ENCODE measurements at places on chromosomes 5 and 9.

- no peak for DNase-seq
Observed at GRCh38 chr5:14399054-14399692, 182.4 kb upstream of the OTULINL start.

- DNase-seq, result no peak
Observed at GRCh38 chr5:7926720-7927119, 57.8 kb downstream of the MTRR start.

DNA sequence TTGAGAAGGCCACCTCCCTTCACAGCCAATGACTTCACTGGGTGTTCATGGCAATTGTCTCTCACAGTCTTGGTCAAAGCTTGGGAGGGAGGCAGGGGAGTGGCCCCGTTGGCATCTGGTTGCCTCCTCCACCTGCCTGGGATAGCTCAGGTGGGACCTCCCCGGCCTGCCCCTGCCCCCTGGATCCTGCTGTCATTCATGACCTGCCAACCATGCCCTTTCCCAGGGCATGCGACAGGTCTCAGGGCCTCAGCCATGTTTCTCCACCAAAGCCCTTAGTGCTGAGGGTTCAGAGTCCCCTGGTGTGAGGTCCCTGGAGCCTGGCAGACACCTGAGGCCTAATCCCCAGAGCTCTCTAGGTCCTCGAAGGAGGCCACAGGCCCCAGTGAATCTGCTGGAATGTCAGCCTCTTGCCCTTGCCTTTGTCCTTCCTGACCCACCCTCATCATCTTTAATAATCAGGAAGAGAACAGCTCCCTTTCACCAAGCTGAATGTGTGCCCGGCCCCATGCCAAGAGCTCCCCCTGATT lies 5.6 kb downstream of the DAB2IP start:
- no peak for DNase-seq

DNA sequence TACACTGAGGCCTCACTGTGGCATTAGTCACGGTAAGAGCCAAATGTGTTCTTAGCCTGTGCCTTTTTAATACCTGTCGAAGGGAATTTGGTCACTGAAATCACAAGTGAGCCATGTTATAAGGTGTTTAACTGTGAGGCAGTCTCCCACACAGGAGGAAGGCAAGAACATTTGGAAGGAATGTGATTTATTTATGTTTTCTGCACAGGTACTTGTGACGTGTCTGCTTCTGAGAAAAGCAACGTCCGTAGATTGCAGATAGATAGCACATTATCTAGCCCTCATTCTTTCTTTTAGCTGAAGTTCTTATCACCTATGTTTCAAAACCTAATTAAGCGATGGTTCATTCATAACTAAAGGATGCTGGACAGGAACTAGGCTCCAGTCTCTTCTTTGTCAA lies 19.0 kb upstream of the SMARCA2 start:
- DNase-seq, result no peak

- DNase-seq, result no peak
Observed at GRCh38 chr9:96883922-96884321, 29.6 kb upstream of the ZNF782 start.

DNA sequence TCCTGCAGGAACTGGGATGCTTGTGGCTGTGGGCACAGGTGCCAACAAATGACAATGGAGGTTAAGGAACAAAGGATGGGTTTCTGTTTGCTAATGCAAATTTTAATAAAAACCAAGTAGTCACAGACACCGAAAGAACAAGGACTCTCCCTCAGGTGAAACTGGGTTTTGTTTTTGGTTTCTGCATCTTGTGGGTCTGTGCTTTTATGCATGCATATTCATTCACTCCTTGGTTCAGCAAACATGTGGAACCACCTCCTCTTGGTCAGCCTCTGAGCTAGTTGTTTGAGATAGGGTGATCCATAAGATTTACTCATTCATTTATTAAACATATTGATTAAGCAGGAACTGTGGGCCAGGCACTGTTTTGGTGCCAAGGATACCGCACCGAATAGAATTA lies 381.9 kb downstream of the CDK5RAP2 start:
- DNase-seq, result no peak

DNA sequence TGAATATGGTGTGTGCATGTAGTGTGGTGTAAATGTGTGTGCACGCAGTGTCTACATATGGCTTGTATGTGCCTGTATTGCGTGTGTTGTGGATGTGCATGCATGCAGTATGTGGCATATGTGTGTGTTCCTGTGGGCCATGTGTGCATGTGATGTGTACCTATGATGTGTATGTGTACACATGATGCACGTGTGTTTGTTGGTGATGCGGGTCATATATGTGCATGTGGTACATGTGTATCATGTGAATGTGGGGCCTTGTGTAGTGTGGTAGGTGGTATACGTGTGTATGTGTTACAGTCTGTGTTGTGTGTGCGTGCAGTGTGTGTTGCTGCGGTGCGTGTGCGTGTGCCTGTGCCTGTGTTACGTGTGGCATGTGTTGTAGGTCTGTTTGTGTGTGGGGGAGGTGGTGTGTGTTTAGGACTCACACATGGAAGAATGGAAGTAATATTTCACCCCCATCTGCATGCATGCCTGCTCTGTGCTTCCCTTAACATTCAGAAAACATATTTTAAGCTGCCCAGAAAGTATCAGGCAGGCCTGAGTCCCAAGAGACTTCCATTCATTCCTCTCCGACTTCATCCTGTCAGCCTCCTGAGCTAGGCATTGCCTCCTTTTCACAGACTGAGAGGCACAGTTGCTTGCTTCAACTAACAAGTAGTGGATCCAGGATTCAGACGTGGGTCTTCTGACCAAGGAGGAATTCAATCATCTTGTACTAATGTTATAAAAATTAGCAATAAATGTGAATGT lies 55.4 kb upstream of the RUFY1 start:
- DNase-seq, result no peak

DNA sequence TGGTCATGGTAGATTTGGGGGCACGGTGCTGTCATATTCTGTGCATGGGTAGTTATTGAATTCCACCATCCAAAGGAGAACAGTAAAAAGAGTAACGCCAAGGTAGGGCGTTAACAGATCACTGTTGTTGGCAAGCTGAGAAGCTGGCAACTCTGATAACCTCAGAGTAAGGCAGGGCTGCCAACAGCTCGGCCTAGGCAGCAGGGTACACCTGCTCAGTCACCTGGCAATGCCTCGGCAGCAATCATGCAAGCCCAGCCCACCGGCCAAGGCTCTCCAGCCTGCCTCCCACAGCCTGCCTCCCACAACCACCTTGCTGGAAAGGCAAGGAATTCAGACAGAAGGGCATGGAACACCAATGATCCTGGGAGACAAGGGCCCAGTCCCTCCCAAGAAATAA lies 63.9 kb downstream of the KLHL3 start:
- DNase-seq, result no peak

DNA sequence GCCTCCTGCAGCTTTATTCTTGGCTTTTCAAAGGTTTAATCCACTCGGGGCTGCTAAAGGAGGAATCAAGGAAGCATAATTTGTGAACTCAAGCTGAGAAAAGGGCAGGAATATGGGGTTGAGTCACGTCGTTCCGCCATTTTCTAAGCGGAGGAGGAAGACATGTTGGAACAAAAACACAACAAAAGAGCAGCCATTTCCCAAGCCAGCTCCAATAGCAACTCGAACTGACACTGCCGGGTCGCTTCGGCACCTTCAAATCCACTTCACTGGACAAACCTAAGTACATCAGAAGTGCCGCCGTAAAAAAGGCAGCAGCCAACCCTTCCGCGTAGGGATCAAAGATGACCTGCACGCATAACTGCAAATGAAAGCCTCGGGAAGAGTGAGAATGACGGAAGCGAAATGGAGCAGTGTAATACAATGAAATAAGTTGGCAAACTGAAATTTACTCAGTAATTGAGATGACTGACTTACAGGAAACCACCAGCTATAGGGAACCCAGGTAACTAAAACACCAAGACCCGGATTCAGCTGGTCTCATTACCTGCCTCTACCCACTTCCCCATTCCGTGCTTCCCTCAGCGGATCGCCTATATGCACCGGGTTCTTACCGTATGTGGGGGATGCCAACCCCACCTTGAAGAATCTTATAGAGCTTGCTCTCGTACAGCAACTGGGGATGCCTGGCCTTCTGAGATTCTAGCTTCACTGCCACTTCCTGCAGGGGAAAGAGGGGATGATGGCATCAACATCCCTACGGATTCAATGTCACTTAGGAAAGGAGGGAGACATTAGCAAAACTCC lies 1.6 kb downstream of the CSNK1A1 start:
- peak; percentile 15 for DNase-seq

- no peak for DNase-seq
Observed at GRCh38 chr5:158287643-158288271, 428.8 kb upstream of the CLINT1 start.

- DNase-seq, result no peak
Observed at GRCh38 chr5:73118391-73118973, 1.9 kb upstream of the TMEM171 start.

DNA sequence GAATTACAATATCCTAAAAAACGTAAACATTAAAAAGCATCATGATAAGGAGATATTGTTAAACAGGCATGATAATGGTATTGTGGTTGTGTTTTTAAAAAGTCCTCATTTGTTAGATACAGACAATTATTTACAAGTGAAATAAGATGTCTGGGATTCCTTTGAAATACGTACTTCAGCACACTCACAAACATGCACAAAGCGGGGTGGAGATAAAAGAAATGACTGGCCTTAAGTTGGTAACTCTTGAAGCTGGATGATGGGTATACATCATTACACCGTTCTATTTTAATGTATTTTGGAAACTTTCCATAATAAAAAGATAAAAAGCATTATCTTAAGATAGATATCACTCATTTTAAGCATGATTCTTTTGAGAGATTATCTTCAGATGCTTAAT lies 1.0 kb downstream of the FAM200C start:
- DNase-seq, result no peak

GRCh38 chr5:33877449-33877848 lies 14.3 kb downstream of the ADAMTS12 start:
- DNase-seq, result no peak

- no peak for DNase-seq
Observed at GRCh38 chr9:3699883-3700282, 174.1 kb upstream of the RFX3 start.

GRCh38 chr5:93433422-93433821 lies 147.6 kb downstream of the NR2F1-AS1 start:
- DNase-seq, result no peak

GRCh38 chr5:20340126-20340525 lies 352.1 kb upstream of the CDH18 start:
- no peak for DNase-seq

DNA sequence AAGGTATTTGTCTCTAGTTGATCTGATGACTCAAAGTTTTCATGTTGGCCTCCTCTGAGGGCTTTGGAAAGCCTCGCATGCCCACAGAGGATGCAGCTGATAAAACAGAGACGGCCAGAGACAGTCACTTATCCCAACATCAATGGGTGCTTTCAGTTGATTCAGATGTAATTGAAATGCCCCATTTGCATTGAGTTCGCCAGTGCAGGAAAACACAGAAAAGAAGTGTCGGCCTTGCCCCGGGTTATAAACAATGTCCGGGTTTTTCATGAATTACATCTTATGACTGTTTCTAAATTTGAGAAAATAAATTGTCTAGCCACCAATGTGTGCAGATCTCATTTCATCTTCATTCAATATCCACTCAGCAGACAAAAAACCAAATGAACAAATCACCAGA lies 42.2 kb upstream of the ICE1 start:
- DNase-seq, result no peak

- DNase-seq, result no peak
Observed at GRCh38 chr5:138824924-138825863, 49.9 kb downstream of the LRRTM2 start.

GRCh38 chr5:152329761-152330283 lies 75.3 kb downstream of the NMUR2 start:
- no peak for DNase-seq

DNA sequence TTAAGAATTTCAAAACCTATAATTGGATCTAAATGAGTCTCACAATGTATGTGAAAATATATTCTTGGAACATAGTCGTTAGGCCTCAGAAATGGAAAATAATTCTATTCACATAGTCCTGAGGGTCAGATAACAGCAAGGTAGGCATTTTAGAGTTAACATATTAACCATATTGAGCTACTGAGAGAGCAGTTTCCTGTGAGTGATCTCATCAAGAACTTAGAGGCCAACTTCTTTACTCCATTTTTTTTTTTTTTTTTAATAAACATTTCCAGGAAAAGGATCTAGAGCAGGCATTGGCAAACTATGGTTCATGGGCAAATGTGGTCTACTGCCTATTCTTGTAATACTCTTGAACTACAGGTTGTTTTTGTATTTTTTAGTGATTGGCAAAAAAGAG lies 26.6 kb downstream of the RAB24 start:
- no peak for DNase-seq

- DNase-seq, result no peak
Observed at GRCh38 chr5:118596255-118596654, 392.1 kb downstream of the DTWD2 start.

DNA sequence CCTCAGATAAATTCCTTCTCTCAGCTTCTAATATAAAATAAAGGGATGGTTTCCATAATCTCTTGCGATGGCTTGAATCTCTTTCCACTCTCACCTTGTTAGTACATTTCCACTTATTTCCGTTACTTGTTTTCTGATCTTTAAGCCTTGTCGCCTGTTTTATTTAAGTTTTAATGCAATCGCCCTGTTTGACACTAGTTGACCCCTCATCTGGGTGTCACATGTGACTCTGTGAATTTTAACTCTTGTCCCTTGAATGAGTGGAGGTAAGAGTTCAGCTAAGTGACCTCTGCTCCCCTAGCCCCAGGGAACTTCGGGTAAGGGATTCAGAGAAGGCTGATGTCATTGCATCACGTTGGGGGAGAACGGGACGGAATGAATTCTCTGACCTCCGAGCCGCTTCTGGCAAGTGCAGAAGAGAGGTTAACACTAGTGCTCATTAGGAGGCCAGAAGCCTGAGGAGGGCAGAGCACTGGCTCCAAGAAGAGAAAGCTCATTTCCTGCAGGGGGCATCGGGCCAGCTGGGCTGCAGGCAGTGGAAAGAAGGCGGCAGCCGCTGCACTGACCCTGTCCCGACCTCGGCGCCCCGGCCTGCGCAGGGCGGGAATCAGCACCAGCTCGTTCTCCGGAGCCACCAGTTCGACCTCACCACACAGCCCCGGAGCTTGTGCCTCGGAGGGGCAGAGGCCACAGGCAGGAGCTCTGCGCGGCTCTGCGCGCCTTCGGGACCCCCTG lies 569 bp downstream of the HINT2 start:
- DNase-seq, result peak; percentile 10

GRCh38 chr9:72353455-72354116 lies 11.4 kb downstream of the ZFAND5 start:
- DNase-seq, result no peak

DNA sequence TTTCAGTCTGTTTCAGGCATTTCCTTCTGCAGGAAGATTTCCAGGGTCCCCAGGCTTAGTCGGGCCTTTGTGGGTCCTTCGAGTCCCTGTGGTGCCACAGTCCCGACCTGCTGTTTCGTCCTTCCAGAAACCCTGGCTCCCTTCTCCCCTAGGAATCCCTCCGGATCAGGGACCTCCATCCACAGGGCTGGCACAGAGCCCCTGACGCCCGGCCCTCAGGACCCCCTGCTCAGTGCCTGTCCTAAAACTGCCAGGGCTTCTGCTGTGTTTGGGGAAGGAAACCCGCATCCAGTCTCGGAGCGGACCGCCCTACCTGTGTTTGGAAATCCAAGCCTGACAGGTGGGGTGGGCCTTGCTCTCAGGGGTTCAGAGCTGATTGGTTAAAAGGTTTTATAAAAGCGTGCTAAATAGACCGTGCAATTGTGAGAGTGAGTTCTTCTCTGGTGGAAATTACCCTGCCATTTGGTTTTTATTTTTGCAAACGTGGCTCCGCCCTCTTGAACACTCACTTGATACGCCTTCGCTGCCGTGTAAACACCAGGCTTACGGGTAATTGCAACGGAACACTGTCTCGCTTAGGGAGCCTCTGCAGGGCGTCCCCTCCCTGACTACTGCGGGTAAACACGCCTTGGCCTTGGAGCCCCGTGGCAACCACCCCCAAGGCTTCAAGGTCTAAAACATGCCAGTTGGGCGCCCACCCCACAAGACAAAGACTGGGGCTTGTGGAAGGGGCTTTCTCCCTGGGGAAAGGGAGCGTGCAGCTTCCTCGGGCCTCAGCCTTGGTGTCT lies 121.2 kb downstream of the PHF2 start:
- no peak for DNase-seq
